ENCODE measurements at places on chromosomes 3 and 15. TPM values are rescaled to one million over a fixed set of nuclear protein-coding genes. Genes with fewer than 3 reads are reported as not detected.

- DNase-seq = no peak
Observed at GRCh38 chr3:144831955-144832716, 860.5 kb downstream of the DIPK2A start.

DNA sequence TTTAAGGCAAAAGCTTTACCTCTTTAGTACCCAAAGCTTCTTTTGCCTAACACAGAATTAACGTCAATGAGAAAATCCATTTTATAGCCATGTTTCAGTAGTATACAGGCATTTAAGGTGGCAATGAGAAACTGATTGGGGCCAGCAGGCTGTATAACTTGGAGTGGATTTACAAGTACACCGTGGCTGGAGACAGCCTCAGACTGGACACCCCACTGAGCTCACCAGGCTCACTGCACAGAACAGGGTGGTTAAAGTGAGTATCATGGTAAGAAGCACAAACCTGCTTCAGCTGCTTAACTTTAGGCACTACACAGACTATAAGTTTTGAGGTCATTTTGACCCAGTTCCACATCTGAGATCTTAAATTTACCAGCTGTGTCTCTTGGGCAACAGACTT, 8.9 kb downstream of the CPOX start:
- DNase-seq = no peak

DNA sequence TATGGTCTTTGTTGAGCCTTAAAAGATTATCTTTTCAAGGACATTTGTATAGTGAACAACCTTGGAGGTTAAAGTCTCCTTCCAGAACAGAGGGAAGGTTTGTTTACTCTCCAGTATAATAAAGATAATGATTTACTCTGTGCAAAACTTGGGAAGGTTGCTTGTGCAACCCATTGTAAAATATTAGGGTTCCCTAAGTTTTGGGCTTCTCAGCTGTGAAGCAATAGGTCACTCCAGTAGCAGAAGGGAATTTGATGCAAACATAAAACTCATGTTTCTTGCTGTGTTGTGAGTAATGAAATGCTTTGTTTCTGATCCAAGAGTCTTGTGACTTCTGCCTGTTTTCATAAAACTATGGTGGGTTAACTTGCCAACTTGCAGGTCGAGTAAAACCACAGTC, 177.5 kb downstream of the SUCNR1 start:
- DNase-seq = no peak

DNA sequence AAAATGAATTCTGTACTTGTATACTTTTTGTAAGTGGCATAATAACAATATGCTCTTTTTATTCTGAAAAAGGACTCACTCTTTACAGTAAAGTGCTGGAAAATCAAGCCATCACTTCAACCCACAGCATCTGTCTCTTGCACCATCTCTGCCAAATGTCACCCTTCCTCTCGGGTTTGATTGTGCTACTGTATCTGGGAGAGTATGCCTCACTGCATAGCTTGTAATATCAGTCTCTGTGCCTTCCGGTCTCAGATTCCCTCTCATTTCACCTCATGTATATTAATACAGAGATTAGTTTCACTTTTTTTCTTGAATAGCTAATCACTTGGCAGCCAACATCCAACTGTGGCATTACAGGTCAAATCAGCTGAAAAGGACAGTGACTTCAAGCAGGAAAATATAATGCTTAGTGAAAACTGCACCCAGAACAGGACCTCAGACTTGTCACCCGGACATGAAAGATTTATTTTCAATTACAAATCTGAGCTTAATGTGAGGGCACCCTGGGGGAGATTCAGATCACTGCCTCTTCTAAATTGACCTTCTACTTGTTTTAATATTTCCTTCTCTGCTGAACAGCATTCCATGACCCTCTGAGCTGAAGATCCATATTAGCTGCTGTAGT, 605.8 kb upstream of the NAALADL2 start:
- DNase-seq = no peak

- DNase-seq = no peak
Observed at GRCh38 chr3:150124142-150124541, 153.4 kb upstream of the PFN2 start.

The DUOXA1 gene
- total RNA-seq = not detected

Measured in A172 (cell line).